ENCODE measurements at places on chromosomes 7 and 10. TPM values are rescaled to one million over a fixed set of nuclear protein-coding genes. Genes with fewer than 3 reads are reported as not detected.
A peak's percentile ranks its signal among the peaks of the same experiment; 100 is the strongest.

- no peak for DNase-seq
Measured at GRCh38 chr7:77419102-77419501, 3.0 kb upstream of the GSAP start.

GRCh38 chr7:134826105-134826504 lies 46.7 kb downstream of the CALD1 start:
- DNase-seq = no peak

- no peak for DNase-seq
Measured at GRCh38 chr7:80481196-80481884, 30.5 kb downstream of the GNAT3 start.

DNA sequence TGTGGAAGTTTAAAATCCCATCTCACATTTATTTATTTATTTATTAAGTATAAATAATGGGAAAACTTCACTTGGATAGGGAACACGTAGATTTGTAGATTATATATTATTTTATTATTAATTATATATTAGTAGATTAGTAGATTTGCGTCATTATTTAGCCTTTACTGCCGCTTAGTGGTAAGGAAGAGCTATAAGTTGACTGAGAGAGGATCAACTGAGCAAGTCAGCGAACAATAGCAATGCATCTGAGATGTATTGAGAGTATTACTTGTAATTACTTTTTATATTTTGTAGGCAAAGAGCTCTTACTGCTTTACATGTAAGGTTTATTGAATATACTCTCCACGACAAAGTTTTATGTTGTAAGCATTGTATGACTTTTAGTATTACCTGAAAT lies 244.5 kb upstream of the ANKRD30A start:
- DNase-seq = no peak

DNA sequence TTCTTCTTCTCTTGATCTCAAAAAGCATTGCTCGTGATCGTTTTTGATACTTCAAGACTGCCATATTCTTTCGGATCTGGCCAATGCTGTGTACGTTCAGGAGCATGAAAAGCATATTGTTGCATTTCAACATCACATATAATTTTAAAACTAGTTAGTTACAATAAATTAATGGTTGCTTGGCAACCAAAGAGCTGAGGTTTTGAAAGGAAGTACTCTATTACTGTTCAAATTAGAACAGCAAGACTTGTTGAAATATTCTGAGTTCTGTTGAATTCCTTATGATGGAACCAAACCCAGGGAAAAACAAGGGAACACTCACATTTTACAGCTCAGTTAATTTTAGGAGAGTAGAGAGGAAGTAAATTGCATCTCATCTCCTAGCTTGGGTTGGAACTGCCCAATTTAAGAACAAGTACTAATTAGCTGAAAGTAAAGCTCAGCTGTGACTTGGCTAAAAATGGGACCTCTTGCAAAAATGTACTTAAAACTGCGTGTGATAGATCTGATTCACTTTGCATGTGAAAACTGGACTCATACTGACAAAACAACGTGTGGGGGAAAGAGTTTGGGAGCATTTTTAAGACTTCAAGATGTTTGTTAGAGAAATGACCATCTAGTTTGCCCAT lies 21.2 kb downstream of the OR9A2 start:
- DNase-seq = no peak

GRCh38 chr10:30866896-30867295 lies 164.8 kb downstream of the ZNF438 start:
- no peak for DNase-seq

DNA sequence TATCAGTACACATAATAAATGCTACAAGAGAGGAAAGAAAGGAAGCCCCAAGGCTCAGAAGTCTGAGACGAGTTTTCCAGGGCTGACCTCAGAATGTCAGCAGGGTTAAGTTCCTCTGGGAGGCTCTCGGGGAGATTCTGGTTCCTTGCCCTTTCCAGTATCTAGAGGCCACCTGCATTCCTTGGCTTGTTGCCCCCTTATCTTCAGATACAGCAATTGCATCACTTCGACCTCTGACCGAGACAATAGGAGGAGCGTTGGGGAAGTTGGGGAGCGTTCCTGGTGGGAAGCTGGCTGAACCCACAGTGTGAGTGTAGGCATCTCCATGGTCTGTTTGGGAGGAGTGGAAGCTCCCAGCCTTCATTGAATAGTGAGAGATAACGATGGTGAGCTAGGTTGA lies 72.0 kb upstream of the MTPN start:
- no peak for DNase-seq

DNA sequence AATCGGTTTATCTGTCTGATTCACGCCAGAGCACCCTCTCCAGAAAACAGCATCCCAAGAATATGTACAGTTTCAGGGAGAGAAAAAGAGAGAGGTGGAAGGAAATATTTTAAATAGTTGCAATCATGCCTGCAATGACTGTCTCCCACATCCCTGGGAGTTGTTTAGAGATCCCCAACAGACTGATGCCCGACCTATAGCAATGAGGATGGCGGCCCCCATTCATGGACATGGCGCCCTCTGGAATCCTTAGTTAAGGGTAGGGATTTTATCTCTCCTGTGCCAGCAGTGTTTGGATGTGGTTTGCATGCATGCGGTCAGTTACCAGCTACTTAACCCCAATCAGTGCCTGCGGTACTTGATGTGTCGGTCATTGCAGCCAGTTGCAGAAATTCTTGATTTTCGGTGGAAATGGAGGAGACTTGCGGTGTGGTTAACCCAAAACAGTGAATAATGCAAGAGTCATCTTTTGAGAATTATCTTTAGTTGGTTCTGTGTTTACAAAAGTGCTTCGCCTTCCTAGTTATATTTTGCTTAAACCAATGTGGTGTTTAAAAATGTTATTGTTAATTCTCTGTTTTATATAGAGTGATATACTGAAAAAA lies 186.0 kb upstream of the TCF7L2 start:
- DNase-seq = no peak

GRCh38 chr10:29324220-29324841 lies 35.5 kb downstream of the LYZL1 start:
- peak; percentile 72 for DNase-seq

GRCh38 chr10:92011560-92012214 lies 88.1 kb downstream of the BTAF1 start:
- DNase-seq = no peak

GRCh38 chr10:101691081-101691480 lies 3.9 kb downstream of the FBXW4 start:
- DNase-seq = no peak

DNA sequence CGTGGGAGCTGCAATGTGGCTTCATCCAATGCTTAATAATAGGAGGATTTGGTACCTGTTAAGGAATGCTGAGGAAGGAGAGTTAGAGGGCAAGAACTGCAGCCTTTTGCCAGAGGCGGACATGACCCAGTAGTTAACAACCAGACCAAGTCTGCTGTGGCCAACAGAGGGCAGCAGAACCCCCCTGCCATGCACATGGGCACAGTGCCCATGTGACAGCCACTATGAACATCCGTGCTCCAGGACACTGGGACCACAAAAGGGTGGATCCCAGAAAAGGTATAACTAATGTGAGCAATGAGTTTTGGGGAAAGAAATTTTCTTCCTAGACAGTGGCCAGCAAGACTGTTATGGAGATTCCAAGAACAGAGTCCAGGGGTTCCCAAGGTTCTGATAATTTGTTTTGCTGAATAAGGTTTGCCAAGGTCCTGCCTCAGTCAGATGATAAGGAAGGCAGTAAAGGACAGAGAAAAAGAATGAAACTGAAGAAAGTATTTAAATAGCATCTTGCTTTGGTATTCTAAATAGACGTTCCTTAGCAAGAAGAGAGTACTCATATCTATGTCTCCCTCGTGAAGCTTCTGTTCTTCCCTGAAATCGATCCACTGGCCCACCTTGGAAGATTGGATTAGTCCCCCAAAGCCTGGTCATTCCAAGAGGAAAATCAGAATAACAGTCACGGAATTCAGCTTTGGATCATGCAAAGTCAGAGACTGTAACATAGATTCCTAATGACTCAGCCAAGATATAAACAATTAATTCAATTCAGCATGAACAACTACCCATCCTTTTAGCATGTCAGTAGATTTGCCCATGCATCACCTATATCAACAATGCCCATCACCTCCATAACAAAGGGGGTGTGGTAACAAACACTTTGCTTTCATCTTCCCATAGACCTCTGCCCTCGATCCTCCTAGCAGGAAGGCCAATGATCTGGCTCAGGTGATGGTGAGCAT lies 56.0 kb downstream of the LGI1 start:
- peak; percentile 73 for DNase-seq

- DNase-seq = no peak
Measured at GRCh38 chr7:85713171-85713570, 526.3 kb upstream of the SEMA3D start.

DNA sequence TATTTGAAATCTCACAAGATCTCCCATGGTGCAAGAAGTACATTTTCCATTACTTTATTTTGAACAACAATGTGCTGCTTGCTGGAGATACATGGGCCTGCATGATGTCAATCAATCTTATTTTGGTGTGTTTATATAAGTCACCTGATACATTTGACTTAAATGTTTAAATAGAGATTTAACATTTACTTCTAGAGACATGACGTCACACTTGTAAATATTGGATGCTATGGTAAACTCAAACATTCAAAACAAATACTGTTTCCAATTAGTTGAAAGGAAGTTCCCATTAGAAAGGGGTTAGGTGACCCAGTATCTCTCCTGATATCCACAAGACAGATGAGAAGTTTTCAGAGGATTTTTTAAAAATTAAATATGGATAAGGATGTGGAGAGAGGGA lies 214.5 kb downstream of the NSUN6 start:
- DNase-seq = no peak

GRCh38 chr10:121442086-121442935 lies 155.9 kb downstream of the FGFR2 start:
- no peak for DNase-seq

DNA sequence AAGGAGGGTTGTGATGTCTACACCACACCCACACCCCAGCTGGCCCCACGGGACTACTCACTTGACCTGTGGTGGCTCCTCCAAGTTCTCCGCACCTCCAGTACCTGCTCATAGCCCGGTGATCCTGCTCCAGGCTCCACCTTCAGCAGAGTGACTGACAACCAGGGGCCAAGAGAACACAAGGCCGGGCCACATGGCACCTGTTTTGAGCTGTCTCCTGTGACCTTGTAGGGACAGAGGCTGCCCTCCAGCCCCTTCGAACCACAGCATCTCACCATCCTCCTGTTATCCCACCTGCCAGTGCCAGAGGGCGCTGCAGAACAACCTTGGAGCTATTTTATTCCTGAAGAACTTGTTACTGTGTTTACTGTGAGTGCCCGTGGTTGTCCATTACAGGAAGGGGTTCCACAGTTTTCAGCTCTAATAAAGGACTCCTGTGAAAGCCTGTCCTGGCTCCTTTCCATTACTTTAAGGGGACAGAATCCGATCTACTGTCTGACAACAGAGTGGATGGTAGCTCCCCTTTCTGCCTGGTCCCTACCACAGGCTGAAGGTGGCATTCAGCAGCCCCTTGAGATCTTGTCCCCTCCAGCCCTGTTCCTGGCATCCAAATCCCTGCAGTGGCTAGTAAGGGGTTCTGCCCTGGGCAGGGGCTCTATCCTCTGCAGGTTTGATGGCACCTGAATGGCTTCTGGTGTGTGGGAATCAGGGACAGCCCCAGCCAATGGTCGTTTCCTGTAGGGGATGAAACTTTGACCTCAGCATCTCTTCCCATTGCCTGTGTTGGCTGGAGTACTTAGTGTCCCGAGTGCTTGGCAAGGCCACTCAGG lies 50.8 kb downstream of the C10orf120 start:
- DNase-seq = no peak

DNA sequence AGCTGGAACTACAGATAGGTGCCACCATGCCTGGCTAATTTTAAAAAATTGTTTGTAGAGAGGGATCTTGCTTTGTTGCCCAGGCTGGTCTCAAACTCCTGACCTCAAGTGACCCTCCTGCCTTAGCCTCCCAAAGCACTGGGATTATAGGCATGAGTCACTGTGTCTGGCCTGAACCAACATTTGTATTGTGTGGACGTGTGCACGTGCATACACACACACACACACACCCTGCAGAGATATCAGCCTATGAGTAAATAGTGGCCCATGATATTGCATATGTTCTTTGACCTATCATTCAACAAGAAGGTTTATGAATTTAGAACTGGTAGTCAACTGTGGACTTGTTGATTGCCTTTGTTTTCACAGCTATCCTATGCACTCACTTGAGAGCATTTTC lies 161.6 kb downstream of the BAMBI start:
- no peak for DNase-seq

- DNase-seq = no peak
Measured at GRCh38 chr10:64444564-64444963, 923.4 kb downstream of the REEP3 start.

GRCh38 chr7:140447841-140448240 lies 31.5 kb downstream of the MKRN1 start:
- DNase-seq = no peak

GRCh38 chr7:30331338-30331737 lies 46.9 kb downstream of the ZNRF2 start:
- DNase-seq = no peak

DNA sequence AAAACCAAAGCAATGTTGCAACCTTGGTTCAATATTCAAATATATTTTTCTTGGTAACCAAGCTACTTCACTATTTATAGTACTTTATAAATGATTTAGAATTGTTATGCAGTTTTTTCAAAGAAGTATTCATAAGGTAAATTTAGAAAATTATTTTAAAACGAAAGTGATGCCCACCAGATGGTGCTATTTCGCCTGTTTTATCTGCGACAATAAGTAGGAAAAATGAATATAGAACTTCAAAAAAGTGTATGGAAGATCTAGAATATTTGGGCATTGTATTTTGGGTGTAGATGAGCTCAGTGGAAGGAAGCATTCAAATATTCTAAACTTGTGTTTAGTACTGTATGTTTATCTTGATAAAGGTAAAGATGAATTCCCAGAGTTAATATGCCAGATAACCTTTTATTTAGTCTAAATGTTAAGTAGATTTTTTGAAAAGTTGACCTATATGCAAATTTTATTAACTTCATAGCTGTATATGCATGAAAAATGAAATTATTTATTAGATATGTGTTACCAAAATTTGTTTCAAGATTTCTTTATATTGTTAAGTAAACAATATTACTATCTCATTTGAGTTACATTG lies 93.2 kb downstream of the ADK start:
- DNase-seq = no peak

- no peak for DNase-seq
Measured at GRCh38 chr10:48274636-48275035, at the start of gene FRMPD2. TSS of gene FRMPD2 (minus strand) at chr10:48274696. CDS start at chr10:48274567, 129 bp downstream.

- DNase-seq = no peak
Measured at GRCh38 chr7:127824682-127825081, 172.7 kb downstream of the SND1 start.

- no peak for DNase-seq
Measured at GRCh38 chr7:27933671-27934565, 194.0 kb downstream of the TAX1BP1 start.

GRCh38 chr7:136405931-136406777 lies 429.0 kb upstream of the MTPN start:
- peak; percentile 42 for DNase-seq

The COL1A2 gene
- total RNA-seq = 16.6 TPM

The CADPS2 gene
- 9.7 TPM for total RNA-seq

The RAPGEF5 gene
- 48.3 TPM for total RNA-seq

The STAG3 gene
- total RNA-seq = 0.86 TPM

The PDK4 gene
- total RNA-seq = 82.8 TPM

The DLG5 gene
- total RNA-seq = 5.6 TPM

The PTCD1 gene
- total RNA-seq = 5.3 TPM

The SRRM3 gene
- total RNA-seq = 0.37 TPM

The SUN3 gene
- not detected for total RNA-seq

The CUZD1 gene
- not detected for total RNA-seq

The IQUB gene
- 0.13 TPM for total RNA-seq

The FAS gene
- total RNA-seq = 19.8 TPM
